ENCODE measurements at places on chromosomes 3 and 15.

DNA sequence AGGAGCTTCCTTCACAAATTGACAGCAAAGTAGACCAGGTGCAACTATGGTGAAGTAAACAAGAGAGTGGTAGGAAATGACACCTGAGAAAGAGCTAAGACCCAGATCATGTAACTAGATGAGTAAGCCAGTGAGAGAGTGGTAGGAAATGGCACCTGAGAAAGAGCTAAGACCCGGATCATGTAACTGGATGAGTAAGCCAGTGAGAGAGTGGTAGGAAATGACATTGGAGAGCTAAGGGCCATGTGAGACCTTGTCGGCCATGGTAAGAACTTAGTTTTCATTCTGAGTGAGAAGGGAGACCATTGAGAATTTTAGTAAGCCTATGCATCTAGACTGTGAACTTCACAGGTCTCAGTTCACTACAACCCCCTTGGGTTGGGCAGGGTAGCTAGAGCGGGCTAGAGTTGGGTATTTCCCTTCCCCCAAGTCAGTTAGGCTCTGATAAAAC lies 5.4 kb upstream of the SENP7 start:
- DNase-seq = peak; percentile 22

GRCh38 chr15:28998511-28998910 lies 112.7 kb downstream of the APBA2 start:
- no peak for DNase-seq

DNA sequence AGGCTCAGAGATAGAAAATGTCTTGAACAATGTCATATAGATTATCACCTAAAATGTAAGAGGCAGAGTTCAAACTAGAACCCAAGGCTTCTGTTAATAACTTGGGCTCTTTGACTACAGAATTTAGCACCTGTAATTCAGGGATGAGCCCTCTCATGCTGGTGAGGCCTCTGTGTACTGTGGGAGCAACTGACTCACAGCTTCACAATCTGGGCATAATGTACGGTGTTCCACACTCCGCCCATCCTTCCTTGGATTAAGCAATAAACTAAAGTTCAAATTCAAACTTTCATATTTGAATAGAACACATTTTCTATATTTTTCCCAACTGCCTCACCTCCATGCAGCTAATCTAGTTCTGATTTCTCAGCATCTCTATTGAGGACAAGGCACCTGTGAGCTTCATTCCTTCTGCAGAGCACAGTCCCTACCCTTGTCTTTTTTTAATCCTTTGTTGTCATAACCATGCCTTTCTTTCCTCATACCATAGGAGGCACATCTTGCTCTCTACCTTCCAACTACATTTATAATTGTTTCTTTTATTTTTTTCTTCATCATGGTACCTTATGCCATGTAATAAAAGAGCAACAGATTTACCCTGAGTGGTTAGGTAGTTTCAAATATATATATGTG lies 392.1 kb downstream of the NLGN1 start:
- DNase-seq = peak; percentile 29

GRCh38 chr3:111333642-111334041 lies 208.4 kb upstream of the CD96 start:
- peak; percentile 44 for DNase-seq

DNA sequence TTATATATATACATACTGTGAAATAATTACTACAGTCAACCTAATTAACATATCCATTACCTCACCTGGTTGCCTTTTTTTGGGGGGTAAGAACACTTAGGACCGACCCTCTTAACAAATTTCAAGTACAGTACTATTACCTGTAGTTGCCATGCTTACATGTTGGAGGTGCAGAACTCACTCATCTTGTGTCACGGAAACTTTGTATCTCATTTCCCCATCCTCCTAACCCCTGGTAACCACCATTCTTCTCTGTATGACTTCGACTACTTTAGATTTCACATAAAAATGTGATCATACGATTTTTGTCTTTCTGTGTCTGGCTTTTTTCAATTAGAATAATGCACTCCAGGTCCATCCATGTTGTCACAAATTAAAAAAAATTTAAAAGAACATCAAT lies 55.5 kb upstream of the MELTF start:
- no peak for DNase-seq

DNA sequence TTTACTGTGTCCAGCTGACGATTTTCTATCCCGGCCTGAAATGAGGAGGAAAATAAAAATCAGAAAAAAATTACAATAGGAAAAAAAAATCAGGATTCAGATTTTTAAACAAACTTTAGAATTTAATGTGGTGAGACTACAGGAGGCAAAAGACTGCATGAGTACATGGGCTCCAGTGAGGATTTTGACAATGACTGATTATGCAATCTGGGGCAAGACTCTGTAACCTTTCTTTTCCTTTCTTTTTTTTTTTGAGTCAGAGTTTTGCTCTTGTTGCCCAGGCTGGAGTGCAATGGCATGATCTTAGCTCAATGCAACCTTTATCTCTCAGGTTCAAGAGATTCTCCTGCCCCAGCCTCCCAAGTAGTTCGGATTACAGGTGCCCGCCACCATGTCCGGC lies 29.9 kb downstream of the SPG11 start:
- DNase-seq = peak; percentile 79

DNA sequence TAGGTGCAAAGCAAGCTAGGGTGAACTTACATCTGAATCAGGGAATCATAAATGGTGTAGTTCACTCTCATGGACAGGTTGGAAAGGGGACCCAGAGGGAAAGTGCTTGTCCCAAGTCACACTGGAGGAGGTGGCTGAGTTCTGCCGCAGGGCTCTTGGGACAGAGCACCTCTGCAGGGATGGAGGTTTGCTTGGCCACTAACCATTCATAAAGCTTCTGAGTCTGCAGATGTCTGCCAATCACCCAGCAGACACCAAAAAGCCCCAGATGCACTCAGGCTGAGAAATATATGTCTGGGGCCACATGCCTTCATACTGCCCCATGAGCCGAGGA lies 17.9 kb upstream of the RTP2 start:
- DNase-seq = no peak

DNA sequence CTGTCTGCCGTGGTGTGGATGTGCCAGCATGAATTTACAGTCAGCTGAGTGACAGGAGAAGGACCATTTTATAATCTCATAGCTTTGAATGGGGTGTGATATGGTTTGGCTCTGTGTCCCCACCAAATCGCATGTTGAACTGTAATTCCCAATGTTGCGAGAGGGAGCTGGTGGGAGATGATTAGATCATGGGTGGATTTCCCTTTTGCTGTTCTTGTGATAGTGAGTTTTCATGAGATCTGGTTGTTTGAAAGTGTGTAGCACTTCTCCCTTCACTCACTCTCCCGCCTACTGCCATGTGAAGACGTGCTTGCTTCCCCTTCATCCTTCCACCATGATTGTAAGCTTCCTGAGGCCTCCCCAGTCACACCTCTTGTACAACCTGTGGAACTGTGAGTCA lies 111.9 kb upstream of the CHD2 start:
- no peak for DNase-seq

GRCh38 chr3:102018551-102018950 lies 169.2 kb downstream of the NFKBIZ start:
- DNase-seq = no peak

DNA sequence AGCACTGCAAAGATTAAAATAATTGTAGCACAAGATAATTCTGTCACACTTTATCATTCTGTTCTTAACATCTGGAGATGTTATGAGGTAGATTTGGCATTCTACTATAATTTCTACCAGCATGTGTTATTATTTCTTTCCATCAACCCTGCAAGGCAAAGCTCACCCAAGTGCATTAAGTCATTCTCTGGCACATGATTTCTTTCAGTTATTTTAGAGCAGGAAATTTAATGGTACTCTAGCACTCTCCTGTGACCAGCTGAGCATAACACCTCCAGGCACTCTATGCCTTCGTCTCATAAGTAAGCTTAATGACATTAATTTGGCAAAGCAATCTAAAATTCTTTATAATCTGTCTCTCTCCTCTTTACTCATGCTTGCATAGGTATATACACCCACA lies 300.2 kb upstream of the GPR149 start:
- peak; percentile 7 for DNase-seq

- no peak for DNase-seq
Measured at GRCh38 chr3:60080648-60081047, 1030.8 kb upstream of the CFAP20DC start.

GRCh38 chr3:30631243-30631904 lies 25.0 kb downstream of the TGFBR2 start:
- DNase-seq = peak; percentile 83

- DNase-seq = no peak
Measured at GRCh38 chr3:176147251-176147650, 1050.0 kb downstream of the TBL1XR1 start.

DNA sequence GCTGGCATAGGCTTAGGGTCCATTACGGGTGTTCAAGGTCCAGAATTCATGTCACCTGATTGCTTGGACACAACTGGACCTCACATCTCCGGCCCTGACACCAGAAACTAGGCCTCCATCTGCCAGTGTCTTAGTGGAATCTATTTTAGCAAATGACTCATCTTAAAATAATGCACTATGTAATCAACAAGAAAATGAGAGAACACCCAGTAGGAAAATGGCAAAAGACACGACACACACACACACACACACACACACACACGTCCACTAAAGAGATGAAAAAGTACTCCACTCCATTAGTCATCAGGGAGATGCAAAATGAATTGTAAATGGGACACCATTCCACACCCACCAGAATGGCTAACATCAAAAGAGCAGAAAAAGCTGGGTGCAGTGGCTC lies 11.2 kb downstream of the APBA2 start:
- peak; percentile 82 for DNase-seq

- no peak for DNase-seq
Measured at GRCh38 chr15:63857461-63857856, 23.7 kb upstream of the HERC1 start.

DNA sequence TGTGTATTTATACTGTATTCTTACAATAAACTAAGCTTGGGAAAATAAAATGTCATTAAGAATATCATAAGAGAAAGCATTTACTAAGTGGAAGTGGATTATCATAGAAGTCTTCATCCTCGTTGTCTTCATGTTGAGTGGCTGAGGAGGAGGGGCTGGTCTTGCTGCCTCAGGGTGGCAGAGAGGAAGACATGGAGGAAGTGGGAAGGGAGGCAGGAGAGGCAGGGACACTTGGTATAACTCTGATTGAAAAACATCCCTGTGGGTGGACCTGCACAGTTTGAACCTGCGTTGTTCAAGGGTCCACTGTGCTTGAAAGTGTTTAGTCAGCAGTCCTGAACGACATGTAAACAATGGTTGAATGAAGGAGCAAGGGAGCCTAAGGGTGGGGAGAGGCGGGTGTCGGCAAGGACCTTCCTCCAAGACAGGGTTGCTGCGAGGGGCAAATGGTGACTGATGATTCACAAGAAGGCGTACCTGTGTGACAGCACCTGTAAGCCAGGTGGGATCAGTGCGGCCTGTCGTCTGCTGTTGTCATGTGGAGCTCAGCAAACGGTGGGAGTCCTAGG lies 103.8 kb upstream of the KLF13 start:
- no peak for DNase-seq

- no peak for DNase-seq
Measured at GRCh38 chr3:169663951-169664820, 674 bp upstream of the MECOM start.

DNA sequence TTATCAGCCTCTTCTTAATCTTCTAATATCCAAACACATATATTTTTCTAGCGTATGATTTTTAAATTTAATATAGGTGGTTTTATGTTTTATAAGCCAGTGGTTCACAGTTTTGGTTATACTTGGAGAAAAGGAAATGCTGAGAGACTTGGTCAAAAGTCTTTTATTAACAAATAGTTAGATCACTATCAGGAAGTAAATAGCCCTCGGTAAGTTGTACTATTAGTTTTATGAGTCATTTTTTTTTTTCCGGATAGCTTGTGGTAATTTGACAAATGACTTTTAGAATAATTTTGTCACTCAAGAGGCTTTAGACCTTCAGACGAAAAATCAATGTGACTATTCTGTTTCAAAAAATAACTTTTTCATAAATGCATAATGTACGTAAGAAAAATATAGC lies 232.2 kb upstream of the ROBO1 start:
- DNase-seq = no peak

- DNase-seq = no peak
Measured at GRCh38 chr15:62109437-62109836, 42.7 kb downstream of the C2CD4A start.

GRCh38 chr3:59006634-59007517 lies 42.9 kb downstream of the CFAP20DC start:
- DNase-seq = peak; percentile 69

- no peak for DNase-seq
Measured at GRCh38 chr3:125107363-125107762, 51.6 kb upstream of the HEG1 start.

- DNase-seq = no peak
Measured at GRCh38 chr15:60373745-60374144, 24.0 kb downstream of the ANXA2 start.

- DNase-seq = no peak
Measured at GRCh38 chr3:22593638-22594037, 609.5 kb upstream of the UBE2E2 start.

DNA sequence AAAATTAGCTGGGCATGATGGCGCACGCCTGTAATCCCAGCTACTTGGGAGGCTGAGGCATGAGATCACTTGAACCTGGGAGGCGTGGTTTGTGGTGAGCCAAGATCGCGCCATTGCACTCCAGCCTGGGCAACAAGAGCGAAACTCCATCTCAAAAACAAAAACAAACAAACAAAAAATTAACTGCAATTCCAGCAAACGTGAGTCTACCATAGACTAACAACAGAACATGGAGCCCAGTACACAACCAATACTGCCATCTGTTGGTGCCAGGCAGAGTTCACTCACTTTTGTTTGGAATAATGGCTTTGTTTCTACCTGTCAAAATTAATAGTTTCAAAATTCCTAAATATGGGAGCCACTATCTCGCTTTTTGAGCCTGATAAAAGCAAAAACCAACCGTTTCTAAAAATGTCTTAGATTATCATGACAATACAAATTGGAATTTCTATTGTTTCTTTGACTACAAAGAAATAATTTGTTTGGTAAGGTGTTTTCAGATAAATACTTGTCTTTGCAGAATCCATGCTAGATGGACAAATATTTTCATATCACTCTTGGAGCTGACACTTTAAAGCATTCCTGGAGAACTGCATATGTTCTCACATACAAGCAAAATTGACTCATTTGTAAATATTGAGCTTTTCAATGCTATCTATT lies 45.0 kb downstream of the GPR176 start:
- DNase-seq = peak; percentile 69

- DNase-seq = peak; percentile 54
Measured at GRCh38 chr15:67840749-67841512, 1.1 kb upstream of the RNU6-1 start.

- peak; percentile 81 for DNase-seq
Measured at GRCh38 chr15:57923306-57923705, 142.2 kb downstream of the ALDH1A2 start.

DNA sequence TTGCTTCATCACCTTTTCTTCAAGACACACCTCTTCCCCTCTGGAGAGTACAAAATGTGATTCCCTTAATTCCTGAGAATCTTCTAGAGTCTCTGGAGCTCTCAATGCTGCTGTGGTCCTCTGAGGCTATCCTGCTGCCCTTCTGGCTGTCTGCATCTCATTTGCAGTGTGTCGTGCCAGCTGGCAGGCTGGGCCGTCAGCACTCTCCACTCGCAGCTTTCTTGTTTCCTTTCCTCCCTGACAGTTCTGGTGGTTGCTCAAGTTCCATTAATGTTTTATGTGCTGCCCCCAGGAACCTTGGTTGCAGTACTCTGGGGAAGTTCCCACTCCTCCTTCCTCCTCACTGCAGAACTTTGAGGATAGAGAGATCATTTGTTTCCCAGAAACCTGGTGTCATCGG lies 210.8 kb upstream of the ROPN1 start:
- no peak for DNase-seq

Measured in fibroblast of mammary gland (primary cell).